Cardiac muscle cell (in vitro differentiated cells and primary cell): ENCODE measurements at places on chromosomes 13 and 19.

DNA sequence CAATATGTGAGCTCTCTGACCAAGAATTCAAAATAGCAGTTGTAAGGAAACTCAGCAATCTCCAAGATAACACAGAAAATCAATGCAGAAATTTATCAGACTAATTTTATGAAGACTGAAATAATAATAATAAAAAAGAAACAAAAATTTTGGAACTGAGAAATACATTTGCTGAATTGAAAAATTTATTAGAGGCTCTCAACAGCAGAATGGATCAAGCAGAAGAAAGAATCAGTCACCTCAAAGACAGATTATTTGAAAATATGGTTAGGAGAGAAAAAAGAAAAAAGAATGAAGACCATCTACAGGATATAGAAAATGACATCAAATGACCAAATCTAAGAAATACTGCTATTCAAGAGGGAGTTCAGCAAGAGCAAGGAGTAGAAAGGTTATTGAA lies 75.6 kb downstream of the RFC3 start:
- DNase-seq, result no peak

GRCh38 chr13:44259045-44260027 lies 114.3 kb upstream of the SERP2 start:
- DNase-seq, result peak; percentile 66

DNA sequence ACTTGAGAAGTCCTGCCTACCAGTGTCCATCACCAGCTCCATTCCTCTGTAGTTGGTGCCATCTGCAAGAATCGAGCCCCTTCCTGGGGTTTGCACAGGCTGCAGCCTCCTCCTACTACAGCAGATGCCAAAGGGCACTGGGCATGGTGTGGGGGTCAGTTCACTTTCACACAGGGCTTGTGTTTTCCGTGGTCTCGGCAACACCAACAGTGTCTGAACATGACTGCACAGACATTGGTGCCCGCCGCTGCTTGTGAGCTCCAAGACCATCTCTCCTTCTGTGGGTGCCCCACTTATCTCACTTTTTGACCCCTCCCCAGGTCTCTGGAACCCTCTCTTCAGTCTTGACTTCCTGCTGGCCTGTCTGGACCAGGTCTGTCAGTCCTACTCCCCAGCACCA lies 15.2 kb downstream of the ZNF446 start:
- no peak for DNase-seq

DNA sequence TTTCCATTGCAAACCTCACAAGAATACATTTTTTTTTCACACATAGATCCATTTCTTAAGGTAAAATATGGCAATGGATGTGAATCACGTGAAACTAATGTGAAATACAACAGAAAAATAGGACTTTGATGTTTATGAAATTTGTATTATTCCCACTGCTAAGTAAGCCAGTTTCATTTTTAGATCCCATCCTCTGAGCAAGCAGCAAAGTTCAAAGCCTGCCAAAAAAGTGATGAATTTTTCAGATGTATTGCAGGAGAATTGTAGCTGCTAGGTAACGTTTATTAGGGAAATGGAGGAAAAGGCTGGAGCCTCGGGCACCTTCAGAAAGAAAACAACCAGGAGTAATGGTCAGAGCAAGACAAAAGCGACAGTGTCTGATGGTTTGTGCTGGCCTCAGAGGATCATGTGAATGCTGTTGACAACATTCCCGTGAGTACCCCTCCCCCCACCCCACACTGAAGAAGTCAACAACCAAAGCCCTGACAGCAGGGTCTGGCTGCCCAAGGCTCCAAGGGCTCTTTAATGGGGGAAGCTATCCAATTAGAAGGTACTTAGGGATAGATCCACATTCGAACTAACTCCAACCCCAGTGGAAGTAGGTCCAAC lies 95.5 kb downstream of the OXGR1 start:
- DNase-seq, result no peak

DNA sequence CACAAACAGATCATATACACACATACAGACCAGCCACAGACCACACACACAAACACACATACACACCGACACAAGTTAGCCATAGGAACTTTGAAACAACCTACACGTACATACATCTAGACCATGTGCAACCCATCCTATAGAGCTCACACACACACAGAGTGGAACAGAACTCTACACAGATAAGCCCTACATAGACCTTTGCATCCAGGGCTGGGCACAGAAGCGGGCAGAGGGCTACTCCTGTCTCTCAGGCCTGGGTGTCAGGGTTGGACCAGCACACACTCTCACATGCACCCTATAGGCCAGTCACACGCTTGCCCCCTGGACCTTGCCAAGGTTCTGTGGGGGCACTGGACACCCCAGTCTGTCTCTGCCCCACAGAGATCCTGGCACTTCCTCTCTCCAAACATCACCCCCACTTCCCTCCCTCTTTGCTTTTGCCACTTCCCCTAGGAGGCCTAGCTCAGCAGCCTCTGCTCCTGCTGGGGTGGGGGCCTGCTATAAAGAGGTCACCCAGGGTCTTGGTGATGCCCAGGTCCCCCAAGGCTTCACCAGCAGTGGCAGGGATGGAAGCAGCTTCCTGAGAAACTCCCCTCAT lies 5.8 kb upstream of the JUNB start:
- DNase-seq, result no peak

GRCh38 chr13:40330950-40331349 lies 335.5 kb downstream of the FOXO1 start:
- no peak for DNase-seq

DNA sequence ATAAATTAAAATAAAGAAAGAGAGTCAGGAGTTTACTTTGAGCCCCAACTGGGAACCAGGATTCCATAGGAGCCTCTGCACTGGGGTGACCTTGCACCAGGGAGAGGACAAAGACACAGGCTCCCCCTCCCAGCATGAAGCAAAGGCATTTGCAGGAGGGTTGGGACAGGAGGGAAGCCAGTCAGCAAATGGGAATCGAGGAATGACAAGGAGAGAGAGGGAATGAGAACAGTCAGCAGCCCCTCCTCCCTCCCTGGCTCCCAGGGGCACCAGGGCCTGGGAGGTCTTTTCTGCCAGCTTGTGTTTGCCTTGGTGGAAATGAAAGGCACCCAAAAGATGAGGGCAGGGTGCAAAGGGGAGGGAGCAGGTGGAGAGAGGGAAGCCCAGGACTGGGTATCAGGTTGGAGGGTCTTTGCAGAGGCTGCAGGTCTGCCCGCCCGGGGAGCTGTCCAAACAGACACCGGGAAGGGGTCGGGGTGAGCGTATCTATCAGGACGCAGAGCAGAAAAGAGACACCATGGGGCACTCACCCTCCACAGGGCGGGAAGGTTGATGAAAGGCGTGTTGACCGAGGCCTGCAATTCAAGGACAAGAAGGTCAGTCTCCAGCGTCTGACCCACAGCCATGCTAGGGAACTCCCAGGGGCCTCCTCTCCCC lies 3.8 kb downstream of the SBSN start:
- DNase-seq, result peak; percentile 44
